ENCODE measurements at places on chromosomes 12 and 14. TPM values are rescaled to one million over a fixed set of nuclear protein-coding genes. Genes with fewer than 3 reads are reported as not detected.

Gene CELA1
- total RNA-seq, result not detected

Gene PLEKHH1
- total RNA-seq, result 4.6 TPM

Gene TEX52
- total RNA-seq, result not detected

- peak; percentile 68 for DNase-seq
These were observed 417 bp downstream of the GLS2 start for GRCh38 chr12:56487448-56488040.

GRCh38 chr12:105961821-105962671 lies 176.7 kb downstream of the NUAK1 start:
- no peak for DNase-seq

GRCh38 chr14:68753690-68754089 lies 39.2 kb downstream of the ZFP36L1 start:
- no peak for DNase-seq
